CD8-positive, alpha-beta memory T cell (primary cell): ENCODE measurements at places on chromosomes 7 and 10.

DNA sequence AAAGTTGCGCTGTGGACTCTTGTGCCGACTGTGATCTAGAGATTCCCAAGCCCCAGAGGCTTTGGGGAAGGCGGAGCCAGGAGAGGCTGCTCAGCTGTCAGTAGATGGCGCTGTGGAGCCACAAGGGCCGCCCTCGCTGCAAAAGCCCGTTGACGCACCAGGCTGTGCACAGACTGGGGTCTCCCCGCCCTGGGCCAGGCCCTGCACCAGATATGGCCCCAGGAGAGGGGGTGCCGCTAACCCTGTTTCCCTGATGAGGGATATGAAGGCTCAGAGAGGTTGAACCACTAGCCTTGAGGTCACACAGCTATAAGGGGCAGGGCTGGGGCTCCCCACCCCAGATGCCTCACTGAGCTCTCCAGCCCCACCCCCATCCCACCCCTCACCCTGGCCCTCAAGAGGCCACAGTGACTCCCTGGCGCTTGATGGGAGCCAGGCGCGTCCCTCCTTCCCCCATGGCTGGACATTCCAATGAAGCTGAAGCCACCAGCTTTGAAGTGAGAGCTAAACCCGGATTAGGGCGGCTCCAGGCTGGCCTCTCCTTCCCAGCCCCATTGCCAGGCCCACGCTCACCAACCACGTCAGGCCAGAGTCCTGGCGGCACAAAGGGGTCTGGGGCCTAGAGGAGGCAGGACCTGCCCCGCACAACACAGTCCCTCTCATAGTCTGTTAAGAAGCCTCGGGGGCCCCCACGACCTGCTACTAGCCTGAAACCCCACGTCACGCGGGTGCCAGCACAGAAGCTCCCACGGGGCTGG lies 26.4 kb downstream of the MYL10 start:
- DNase-seq = peak; percentile 53

DNA sequence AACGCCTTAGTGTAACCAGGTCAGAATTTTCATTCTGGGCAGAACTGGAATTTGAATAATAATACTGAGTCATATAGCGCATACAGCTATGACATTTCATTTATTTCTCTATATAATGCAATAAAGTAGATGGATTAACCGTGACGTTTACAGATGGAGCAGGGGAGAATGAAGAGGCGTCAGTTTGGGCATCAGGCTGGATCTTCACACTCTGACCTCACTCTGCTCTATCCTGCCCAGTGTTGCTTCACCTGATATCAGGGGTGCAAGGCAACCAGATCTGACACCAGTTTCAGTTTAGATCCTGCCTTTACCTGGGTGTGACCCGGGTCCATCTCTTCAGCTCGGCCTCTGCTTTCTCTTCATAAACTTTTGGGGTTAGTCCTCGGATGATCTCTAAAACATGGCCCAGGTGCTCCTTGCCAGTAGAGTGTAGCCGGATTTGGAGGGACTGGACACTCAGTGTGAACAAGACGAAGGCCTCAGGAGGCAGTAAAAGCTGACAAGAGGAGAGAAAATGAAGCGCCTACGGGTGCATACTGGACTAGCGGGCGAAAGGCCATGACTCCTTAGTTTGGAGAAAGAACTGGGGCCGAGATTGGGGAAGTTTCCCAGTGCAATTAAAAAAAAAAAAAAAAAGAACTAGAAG lies 1.4 kb upstream of the ZYX start:
- DNase-seq = no peak

GRCh38 chr10:76555067-76555670 lies 1082.4 kb downstream of the KCNMA1 start:
- no peak for DNase-seq

DNA sequence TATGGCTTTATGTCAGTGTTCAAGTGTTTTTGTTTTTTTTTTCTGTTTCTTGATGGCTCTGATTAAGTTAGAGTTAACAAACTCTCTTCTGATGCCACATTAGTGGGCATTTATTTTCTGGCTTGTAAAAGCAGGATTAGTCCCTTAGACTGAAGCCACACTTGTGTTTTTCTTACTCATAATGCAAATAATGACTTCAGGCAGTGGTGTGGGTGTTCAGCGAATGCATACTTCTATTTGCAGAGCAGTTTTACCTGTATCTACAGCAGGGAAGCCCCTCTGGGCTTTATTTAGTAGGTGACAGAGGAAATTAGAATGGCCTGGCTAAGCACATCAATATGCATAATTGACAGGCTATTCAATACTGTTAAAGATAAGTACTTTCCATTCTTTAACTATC lies 79.9 kb downstream of the CNNM2 start:
- DNase-seq = no peak
